ENCODE measurements at places on chromosomes 3 and 15. TPM values are rescaled to one million over a fixed set of nuclear protein-coding genes. Genes with fewer than 3 reads are reported as not detected.

The SCAPER gene
- total RNA-seq = 28.5 TPM

The MOBP gene
- total RNA-seq = not detected

GRCh38 chr3:104610730-104611652, 755.7 kb upstream of the ALCAM start:
- no peaks in the 10 kb centered on the region for H3K4me1 ChIP-seq
- peaks cover 14% of the 10 kb centered on the region for H3K27me3 ChIP-seq
- no peak for DNase-seq
- no peak overlapping the region for H3K27ac ChIP-seq

- H3K36me3 ChIP-seq = no peaks in the 10 kb centered on the region
- H3K4me3 ChIP-seq = no peak overlapping the region
- no peak overlapping the region for H3K27ac ChIP-seq
- peak; percentile 10 for DNase-seq
- no peaks in the 10 kb centered on the region for H3K27me3 ChIP-seq
Measured at GRCh38 chr15:50798684-50799083, 33.2 kb upstream of the SPPL2A start.

The EPHA6 gene
- not detected for total RNA-seq

The IMPG2 gene
- total RNA-seq = 0.05 TPM

DNA sequence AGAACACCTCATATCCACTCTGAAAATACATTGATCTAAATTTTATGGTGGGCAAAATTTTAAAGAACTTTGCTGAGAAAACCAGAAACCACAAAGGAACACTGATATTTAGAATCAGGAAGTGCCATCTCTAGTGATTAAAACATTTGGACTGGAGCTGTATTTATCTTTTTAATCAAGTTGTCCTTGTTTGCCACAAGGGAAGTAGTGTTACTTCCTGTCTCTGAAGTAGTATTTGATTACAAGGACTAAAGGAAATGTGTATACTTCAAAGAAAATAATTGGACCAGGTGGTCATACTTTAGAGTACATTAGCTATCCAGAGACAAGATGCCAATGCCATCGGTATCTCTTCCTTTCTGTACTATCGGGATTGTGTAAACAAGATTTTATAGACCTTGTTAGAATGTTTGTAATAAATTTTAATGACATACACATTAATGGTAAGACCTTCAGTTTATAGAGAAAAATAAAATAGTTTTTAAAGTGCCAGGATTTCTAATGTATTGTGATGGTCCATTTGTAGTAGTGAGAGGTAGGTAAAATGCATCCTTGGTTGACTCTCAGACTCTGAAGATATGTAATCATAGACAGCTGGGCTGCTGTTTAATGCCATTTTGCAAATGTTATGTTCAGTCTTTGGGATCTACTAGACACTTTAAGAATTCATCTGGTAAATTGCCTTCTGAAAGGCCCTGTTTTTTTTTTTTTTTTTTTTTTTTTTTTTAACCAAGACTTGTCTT, 131.9 kb downstream of the B3GALNT1 start:
- no peak overlapping the region for H3K27ac ChIP-seq
- DNase-seq = no peak
- H3K27me3 ChIP-seq = peaks cover 5% of the 10 kb centered on the region
- no peak overlapping the region for H3K4me3 ChIP-seq
- H3K4me1 ChIP-seq = peaks cover 6% of the 10 kb centered on the region

DNA sequence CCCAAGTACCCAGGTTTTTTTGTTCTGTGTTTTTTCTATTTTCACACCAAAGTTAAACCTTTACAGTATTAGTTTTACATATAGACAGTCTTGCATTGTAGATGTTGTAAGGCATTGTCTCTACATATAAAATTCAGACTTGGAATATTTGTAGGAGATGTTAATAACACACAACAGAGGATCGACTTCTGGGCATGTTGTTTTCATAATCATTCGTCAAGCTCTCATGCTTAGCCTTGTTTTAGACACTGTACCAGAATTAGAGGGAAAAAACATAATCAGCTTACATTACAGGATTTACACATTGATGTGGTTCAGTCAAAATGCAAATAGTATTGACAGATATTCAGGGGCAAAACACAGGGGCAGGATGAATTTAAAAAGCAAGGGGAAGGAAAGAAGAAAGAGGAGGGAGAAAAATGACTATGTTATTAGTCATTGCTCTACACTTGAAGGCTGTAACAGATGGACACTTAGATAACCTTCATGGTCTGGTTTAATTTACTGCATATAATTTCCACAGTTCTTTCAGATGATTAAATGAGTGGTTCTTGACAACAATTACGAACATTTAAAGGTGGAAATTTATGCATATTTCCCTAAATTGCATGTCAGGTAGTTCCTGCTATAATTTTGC, 7.5 kb downstream of the CMSS1 start:
- no peak overlapping the region for H3K4me3 ChIP-seq
- H3K27ac ChIP-seq = no peak overlapping the region
- no peaks in the 10 kb centered on the region for H3K27me3 ChIP-seq

- no peaks in the 10 kb centered on the region for H3K27me3 ChIP-seq
- H3K4me3 ChIP-seq = no peak overlapping the region
- H3K36me3 ChIP-seq = no peaks in the 10 kb centered on the region
- no peaks in the 10 kb centered on the region for H3K4me1 ChIP-seq
Measured at GRCh38 chr3:95442766-95443165, 1371.6 kb upstream of the EPHA6 start.

DNA sequence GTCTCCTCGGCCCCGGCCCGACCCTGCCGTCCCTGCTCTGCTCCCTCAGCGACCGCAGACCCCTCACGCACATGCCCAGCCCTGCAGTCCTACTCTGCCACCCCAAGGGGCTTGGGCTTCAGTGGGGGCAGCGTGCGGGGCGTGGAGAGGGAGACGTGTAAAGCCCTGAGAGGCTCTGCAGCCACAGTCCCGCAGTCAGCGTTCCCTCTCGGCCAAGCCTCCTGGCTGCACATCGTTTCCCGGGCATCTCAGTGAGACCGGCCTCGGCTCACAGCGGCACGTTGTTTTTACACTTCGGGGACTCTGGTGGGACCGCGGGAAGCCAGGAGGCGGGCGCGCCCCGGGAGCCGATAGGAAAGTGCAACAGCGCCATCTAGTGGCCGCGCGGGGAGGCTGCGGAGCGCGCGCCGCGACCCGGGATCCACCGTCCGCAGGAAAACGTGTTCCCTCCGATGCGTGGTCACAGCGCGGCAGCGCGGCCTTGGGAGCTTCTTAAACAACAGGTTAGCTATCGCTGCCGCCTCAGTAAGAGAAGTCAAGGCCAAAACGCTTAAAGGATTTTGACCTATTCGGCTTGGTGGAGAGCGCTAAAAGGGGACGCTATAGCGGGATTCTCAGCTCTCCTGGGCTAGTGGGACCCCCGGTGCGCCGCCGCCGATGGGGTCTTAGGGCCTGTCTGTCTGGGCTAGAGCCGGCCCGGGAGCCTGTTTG, 226.8 kb upstream of the IGF1R start:
- H3K36me3 ChIP-seq = no peaks in the 10 kb centered on the region
- DNase-seq = peak; percentile 62
- peaks cover 7% of the 10 kb centered on the region for H3K4me1 ChIP-seq
- peak overlapping the region; percentile 6 for H3K4me3 ChIP-seq
- no peak overlapping the region for H3K27ac ChIP-seq

GRCh38 chr3:110495201-110495927, 576.3 kb upstream of the NECTIN3 start:
- H3K4me1 ChIP-seq = no peaks in the 10 kb centered on the region
- H3K27ac ChIP-seq = no peak overlapping the region
- DNase-seq = no peak
- peaks cover 5% of the 10 kb centered on the region for H3K27me3 ChIP-seq

DNA sequence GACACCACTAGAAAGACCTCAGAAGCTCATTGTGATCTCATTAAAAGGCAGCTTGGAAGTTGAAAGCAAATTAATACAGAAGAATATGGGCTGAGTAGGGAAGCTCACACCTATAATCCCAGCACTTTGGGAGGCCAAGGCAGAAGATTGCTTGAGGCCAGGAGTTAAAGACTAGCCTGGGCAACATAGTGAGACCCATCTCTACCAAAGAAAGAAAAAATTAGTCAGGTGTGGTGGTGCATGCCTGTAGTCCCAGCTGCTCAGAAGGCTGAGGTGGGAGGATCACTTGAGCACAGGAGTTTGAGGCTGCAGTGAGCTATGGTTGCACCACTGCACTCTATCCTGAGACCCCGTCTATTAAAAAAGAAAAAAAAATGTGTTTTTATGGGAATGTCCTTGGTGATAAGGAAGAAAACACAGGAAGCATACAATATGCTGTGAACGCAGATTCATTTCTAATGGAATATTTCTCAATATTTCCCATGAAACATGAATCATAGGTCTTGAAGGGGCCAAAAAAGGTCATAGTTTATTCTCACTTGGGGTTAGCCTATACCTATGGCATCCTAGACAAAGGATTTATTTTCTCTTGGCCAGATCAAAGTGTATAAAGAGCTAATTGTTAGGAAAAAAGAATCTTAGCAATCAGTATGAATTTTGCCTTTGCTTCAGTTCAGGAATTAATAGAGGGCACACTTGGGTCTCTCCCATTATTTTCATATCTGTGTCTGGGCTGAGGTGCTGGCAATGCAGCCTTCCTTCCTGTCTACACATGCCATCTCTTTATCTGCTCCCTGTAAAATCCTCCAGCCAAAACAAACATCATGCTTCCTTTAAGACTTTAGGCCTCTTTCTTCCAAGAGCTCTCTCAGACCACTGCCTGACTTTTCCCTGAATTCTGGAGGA, 98.2 kb downstream of the FNDC3B start:
- peaks cover 2% of the 10 kb centered on the region for H3K36me3 ChIP-seq
- no peak overlapping the region for H3K27ac ChIP-seq
- H3K4me3 ChIP-seq = no peak overlapping the region
- peaks cover 42% of the 10 kb centered on the region for H3K4me1 ChIP-seq
- H3K27me3 ChIP-seq = no peaks in the 10 kb centered on the region
- DNase-seq = no peak
